ENCODE measurements at places on chromosomes 2 and 18.

DNA sequence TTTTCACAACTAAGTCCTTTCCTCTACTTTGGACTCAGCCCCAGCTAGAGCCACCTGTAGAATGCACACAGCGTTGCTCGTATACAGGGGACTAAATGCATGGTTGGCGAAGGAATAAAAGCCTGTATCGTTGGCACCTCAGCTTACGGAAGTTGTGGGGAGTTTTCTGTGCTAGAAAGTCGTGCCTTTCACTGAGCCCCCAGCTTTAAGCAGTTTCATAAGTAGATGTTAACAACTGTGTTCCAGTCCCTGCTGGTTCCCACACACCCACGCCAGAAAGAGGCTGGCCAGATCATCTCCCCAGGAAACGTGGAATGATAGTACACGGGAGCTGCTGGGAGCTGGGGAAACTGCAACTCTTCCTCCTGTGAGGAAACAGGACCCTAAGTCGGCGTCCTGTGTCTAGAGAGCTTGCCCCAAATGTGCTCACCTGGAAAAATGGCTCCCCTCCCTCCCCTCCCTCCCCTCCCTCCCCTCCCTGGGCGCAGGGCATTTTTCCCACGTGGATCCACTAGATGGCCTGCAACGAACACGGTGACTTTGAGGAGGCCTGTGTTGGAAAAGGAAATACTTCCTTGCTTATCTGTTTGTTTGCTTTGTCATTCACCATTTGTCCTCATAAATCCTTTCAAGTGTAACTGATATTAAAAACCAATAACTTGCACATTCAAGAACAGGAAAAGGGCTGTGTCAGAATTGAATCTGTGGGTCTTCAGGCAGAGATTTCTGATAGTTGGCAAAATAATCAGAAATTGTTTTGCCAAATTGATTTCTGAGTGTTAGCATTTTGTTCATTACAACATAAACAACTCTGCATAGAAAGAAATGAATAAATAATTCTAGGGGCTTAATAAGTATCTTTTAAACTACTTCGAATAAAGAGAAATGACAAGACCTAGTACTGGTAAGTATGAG is 43.9 kb upstream of the RFX8 start:
- no peak for DNase-seq

GRCh38 chr18:75109319-75109691 is 99.6 kb downstream of the PTGR3 start:
- DNase-seq: no peak

DNA sequence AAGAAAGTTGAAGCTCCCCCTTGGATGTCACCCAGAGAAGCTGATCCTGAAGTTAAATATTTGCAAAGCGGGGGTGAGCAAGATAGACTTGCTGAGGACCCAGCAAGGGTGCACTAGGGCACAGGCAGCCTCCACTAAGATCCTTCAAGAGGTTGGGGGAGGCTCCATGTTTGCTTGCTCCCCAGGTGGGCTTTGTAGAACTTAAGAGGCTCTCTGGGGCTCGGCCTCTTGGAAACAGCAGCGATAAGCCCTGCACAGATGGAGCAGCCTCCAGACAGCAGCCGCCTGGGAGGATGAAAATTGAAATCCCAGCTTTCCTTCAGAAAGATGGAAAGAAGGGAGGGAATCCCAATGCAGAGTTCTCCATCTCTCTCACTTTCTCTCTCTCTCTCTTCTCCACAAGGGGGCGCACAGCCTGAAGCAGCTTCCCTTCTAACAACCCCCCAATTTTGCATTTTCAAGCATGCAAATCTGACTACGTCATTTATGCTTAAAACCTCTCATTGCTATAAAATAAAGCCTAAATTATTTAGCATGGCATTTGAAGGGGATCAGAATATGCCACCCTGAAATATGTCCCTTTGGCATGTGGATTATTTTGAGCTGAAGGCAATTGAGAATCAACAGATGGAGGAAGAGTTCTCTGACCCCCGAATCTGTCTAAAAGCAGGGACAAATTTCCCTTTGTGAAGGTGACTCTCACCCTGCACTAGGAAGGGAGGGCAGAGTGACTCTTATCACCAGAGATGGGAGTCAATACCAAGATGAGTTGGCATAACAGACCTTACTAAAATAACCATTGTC is 185.7 kb upstream of the KLHL29 start:
- DNase-seq: no peak

GRCh38 chr2:45342-46130 is 769 bp downstream of the FAM110C start:
- no peak for DNase-seq

DNA sequence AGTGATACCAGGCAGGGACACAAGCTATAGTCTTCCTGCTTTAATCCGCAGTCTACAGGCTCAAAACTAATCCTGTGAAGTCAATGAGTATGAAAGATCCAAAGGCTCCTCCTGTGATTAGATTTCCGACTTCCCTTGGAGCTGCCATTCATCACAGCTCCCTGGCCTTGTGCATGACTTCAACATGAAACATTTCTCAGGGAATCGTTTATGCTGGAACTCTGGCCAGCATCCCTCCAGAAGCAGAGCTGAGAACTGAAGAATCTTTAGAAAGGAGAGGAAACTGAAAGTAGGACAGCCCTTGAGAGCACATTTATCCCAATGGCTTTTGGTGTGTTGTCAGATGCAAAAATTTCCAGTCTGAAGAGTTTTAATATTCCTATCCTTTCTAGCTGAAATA is 84.3 kb upstream of the SESTD1 start:
- no peak for DNase-seq

- DNase-seq: no peak
Measured at GRCh38 chr2:120939595-120940318, 204.1 kb downstream of the GLI2 start.

DNA sequence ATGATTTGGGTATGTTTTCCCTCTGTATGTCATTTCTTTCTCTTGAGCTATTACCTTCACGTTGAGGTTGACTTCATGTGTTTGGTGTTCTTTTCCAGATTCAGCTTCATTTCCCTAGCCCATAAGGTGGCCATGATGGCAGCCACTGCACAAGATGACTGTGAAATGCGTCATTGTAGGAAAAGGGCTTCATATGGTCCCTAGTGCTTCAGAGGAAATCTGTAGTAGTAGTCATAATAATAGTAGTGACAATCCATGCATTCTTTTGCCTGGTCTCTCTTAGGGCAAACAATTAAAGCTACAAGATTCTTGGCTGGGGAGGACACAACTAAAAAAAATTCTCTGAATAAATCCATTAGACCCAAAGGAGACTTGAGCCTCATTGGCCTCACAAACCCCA is 28.4 kb downstream of the AOX1 start:
- no peak for DNase-seq

DNA sequence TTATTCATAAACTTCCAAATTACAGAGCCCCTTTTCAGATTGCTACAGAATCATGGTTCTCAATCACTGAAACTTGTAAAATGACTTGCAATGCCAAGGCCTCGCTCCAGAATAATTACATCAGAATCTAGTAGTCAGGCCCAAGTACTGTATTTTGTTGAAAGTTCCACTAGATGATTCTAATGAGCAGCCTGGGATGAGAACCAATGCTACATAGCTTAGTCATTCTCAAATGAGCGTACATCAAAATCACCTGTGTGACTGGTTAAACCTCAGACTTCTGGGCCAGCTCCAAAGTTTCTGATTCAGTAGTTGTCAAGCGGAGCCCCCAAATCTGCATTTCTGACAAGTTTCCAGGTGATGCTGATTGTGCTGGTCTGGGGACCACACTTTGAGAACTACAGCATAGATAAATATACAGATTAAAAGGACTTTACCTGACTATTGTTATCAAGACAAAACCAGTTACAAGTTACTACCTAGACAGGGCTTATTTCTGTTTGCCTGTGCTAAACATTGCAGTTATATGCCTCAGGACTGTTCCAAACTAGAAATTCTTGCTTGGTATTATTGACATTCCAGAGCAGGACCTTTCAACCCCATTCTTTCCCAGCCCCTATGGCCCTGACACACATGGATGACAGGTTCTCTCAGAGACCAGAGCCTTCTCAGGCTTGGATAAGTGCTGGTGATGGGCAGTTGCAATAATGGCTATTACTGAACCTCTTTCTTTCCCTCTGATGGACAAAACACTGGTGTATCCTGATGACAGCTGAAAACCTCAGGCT is 83.1 kb downstream of the UPP2 start:
- DNase-seq: no peak

GRCh38 chr18:36676629-36677028 is 152.2 kb downstream of the TPGS2 start:
- DNase-seq: no peak

DNA sequence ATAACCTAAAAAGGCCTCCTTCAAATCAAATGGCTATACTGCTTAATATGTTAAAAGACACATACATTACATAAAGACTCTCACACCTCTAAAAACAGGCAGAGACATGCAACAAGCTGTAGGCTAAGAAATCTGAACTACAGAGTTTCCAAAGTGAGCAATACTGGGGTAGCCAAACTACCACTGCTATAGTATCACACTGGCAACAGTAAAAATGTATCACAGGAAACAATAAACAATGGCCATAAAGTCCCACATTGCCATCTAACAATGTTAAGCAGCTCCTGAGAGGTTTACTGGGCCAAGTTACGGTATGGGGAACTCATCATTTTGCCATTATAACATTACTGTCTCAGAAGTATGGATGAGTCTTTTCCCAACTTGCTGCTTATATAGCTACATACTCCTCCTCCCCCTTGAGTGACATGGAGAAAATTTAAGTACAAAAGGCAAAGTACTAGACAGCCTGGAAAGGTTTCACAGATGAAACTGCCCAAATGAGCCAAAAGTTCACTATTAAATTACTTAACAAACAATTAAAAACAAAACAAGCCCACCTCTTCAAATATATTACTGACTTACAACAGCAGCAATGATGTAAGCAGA is 50.3 kb downstream of the SS18 start:
- DNase-seq: no peak

GRCh38 chr2:241252778-241253475 is 62.5 kb downstream of the HDLBP start:
- no peak for DNase-seq

- DNase-seq: no peak
Measured at GRCh38 chr2:123840016-123840415, 185.1 kb upstream of the CNTNAP5 start.

- no peak for DNase-seq
Measured at GRCh38 chr2:237345891-237346640, 67.9 kb downstream of the COL6A3 start.

DNA sequence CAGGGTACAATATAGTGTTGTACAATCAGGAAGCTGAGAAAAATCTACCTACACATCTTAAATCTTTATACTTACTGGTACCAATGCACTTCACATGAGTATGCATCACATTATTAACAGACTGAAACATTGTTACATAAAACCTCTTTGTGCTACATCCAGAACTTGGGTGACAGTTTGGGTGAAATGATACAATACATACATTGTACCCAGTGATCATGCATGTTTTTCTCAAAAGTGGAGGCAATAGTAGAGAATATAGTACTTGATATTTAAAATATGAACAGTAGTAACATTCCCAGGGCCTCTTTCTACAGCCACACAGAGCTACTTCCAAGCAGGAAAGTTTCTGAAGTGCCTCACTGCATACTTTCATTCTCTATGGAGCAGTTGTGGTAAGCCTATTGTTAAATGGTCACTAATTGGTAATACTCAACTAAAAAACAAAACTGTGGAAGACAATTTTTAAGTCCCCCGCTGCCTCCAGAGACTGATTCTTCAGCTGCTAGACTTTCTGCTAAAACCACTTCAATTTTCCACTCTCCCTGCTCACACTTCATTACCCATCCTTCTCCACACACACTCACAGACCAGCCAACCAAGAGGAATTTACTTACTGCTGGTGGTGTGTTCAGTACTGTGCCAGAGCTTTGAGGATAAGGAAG is 22.9 kb upstream of the GRB14 start:
- DNase-seq: no peak

- DNase-seq: no peak
Measured at GRCh38 chr2:62175728-62176127, 20.2 kb upstream of the B3GNT2 start.

DNA sequence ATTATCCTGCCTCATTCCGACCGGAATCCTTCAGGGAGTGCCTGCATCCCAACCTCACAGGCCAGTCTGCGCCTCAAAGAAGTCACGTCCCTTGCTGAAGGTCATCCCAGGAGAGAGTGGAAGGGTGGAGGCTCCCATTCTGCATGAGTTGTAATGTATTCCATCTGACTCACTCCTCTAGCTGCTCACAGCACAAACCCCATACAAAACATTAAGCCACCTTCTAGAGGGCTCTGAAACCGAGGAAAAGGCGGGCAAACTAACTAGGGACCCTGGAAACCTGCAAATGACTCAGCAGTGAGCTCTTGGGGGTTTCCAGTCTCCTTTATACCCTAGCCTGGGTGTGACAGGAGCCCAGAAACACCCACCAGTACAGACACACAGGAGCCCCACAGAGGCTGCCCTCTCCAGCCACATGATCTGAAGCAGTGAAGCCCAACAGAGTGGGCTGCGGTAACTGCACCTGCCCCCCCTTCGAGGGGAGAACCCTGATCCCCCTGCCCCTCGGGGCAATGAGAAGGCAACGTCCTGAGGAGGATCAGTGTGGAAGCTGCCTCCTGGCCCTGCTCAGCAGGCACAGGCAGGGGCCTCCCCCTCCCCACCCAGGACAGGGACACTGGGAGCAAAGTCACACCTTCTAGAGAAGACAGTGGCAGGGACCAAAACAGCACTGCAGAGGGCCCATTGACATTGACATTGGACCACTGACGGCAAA is 69.3 kb upstream of the SNTG2 start:
- DNase-seq: no peak

DNA sequence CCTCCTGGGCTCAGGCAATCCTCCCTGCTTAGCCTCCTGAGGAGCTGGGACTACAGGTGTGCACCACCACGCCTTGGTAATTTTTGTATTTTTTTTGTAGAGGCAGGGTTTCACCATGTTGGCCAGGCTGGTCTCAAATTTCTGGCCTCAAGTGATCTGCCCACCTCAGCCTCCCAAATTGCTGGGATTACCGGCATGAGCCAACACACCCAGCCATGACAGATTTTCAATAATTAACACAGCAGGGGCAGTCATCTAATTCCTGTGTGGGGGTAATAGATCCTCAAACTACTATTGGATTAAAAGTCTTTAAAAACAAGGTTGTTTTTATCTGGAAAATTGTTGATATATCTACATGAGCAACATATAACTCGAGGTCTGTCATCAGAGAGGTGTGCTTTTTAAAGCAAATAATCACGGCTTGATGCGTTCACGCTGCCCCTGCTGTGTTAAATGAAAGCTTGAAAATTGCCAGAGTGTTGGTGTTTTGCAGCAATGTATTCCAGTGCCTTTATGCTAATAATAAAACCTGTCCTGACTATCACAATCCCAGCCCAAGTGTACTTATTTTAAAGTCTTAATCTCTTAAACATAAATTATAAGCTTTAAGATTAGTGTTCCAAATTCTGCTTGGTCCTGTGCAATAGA is 35.6 kb upstream of the ASB1 start:
- no peak for DNase-seq

- DNase-seq: no peak
Measured at GRCh38 chr2:100767224-100767653, 52.7 kb upstream of the NPAS2 start.
